ENCODE measurements at places on chromosomes 3 and 15. TPM values are rescaled to one million over a fixed set of nuclear protein-coding genes. Genes with fewer than 3 reads are reported as not detected.

DNA sequence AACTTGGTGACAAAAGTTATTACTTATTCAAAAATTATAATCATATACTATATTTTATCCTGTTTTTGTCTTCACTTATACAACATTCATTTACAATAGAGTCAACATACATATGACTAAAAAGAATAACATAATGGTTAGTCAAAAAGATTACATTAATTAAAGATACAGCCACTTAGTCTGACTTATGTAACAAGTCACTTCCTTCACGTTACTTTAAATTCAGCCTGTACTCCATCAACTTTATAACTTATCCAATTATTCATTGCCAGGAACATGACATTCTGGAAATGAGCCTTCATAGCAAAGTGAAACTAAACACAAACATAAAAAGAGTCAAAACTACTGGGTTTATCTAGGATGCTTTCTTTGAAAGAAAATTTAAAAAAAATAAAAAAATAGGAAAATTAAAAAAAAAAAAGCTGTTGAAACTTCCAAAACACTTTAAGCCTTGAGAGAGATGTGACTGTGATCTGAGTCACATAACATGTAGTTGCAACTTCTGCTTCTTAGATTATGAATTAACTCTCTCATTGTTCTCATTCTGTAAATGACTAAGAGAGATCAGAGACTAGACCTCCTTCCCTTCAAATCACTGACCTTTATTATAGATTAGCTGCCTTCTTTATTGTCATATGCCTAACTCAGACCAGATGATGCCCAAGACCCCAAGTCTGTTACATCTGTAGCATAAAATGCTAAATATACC lies 107.8 kb downstream of the MYRIP start:
- no peak for DNase-seq
- H3K36me3 ChIP-seq, result no peaks in the 10 kb centered on the region
- peaks cover 2% of the 10 kb centered on the region for H3K4me1 ChIP-seq
- H3K27ac ChIP-seq, result no peak overlapping the region

- H3K27me3 ChIP-seq, result no peaks in the 10 kb centered on the region
- no peak overlapping the region for H3K4me3 ChIP-seq
- no peak for DNase-seq
- no peak overlapping the region for H3K27ac ChIP-seq
- H3K36me3 ChIP-seq, result peaks cover 3% of the 10 kb centered on the region
- H3K4me1 ChIP-seq, result peaks cover 26% of the 10 kb centered on the region
Measured at GRCh38 chr3:42022355-42022754, 60.5 kb upstream of the ULK4 start.

DNA sequence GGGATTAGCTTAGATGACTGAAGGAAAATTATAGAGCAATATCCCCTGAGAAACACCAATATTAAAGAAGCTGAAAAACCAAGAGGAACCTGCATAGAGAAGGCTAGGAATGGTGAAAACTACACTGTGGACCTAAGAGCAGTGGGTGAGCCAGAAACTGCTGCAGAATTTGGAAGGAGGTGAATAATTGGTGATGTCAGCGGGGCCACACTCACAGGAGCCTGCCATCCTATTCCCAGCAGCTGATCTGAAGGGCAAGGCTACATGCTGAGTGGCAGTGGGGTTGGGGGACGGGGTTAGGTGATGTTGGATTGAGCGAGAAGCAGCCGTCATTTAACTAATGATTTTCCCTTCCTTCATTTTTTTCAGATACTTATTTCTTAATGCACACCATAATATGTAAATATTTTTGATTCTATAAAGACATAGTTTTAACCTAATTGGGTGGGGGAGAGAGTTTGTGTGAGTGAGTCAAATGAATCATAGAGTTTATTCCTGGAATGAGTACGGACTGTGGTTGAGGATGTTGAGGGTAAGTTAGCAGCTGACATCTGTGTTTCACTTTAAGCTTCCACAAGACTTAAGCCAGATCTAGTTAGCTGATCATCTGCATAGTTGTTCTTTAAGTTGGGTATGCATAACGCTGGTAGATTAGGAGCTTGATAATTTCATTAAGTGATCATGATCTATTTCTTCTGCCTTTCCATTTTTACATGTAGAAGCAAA lies 222.8 kb downstream of the PTPRG start:
- no peak for DNase-seq
- no peak overlapping the region for H3K4me3 ChIP-seq
- no peaks in the 10 kb centered on the region for H3K4me1 ChIP-seq
- H3K27ac ChIP-seq, result no peak overlapping the region

GRCh38 chr3:87422333-87422732 lies 145.9 kb upstream of the POU1F1 start:
- H3K27me3 ChIP-seq, result no peaks in the 10 kb centered on the region
- H3K4me1 ChIP-seq, result no peaks in the 10 kb centered on the region
- H3K36me3 ChIP-seq, result no peaks in the 10 kb centered on the region

DNA sequence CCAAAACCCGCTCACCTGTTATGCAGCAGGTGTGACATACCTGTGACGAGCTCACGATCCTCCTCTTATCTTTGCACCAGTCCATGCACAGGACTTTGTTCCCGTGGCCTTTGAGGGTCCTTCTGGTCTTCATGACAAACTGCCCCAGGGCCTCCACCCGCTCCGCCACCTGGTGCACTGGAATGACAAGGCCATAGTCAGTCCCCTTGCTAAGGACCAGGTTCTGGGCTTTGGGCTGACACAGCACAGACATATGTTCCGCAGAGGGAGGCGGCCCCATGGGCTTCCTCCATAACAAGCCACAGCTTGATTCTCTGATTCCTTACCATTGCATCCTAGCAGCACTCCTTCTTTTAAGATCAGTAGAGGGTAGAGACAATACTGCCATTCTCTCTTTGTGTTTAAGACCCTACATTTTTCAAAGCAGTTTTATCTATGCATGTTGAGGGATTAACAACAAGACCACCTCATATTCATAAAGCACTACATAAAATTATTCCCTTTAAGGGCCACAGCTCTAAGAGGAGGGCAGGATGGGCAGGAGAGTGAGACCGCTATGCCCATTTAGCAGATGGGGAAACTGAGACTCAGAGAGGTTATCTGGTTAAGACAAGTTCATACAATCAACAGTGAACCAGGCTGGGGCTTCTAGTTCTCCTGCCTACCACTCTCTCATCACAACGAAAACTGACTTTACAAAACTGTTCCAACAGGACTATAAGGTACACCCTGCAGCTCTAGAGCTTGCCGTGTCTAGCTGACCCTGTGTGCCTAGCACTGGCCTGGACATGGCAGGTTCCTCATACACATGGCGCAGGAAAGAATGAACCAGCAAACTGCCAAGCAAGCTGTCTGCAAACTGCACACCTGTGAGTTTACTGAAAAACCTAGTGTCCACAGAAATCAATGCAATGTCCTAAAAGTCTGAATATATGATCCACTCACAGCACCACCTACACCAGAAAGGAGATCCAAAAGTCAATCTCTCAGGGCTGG lies 37.0 kb downstream of the GNB5 start:
- DNase-seq, result no peak
- H3K4me1 ChIP-seq, result peaks cover 8% of the 10 kb centered on the region
- no peak overlapping the region for H3K4me3 ChIP-seq
- H3K27ac ChIP-seq, result no peak overlapping the region

- H3K27me3 ChIP-seq, result peaks cover 2% of the 10 kb centered on the region
- H3K36me3 ChIP-seq, result no peaks in the 10 kb centered on the region
- no peak overlapping the region for H3K4me3 ChIP-seq
- H3K27ac ChIP-seq, result no peak overlapping the region
Measured at GRCh38 chr15:57545995-57546394, 45.7 kb upstream of the MYZAP start.

- no peaks in the 10 kb centered on the region for H3K27me3 ChIP-seq
- DNase-seq, result no peak
- no peak overlapping the region for H3K4me3 ChIP-seq
- peaks cover 41% of the 10 kb centered on the region for H3K36me3 ChIP-seq
Measured at GRCh38 chr3:69181592-69182211, 59.3 kb upstream of the LMOD3 start.

DNA sequence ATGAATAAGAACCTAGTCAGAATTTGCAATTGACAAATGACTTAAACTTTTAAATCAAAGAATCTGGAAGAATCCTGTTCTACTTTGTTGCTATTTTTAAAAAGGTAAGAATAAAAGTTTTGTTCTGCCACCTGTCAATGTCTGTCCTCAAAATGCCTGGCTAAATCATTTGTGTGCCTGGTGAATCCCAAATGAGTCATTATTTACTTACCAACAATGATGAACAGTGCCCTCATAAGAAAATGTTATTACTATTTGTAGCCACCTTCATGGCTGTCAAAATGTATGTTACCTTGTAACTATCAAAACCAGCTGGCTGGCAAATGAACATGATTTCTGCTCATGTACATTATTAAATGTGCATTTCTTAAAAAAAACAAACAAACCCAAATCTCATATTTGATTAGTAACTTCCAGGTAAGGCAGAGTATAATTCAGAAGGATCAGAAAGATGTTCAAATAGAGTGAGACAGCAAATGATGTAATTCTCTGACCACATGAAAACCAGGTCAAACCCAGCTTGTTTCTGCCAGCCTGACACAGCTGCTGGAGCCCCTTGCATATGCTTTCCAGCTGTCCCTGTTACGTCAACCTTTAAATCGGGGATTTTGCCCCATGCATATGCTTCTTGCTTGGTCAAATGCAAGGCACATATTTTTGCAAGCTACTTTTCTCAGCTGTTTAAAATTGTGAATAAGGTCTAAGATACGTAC lies 137.9 kb downstream of the SSR3 start:
- H3K4me3 ChIP-seq, result no peak overlapping the region
- no peaks in the 10 kb centered on the region for H3K4me1 ChIP-seq
- H3K27ac ChIP-seq, result no peak overlapping the region
- peaks cover 12% of the 10 kb centered on the region for H3K27me3 ChIP-seq

DNA sequence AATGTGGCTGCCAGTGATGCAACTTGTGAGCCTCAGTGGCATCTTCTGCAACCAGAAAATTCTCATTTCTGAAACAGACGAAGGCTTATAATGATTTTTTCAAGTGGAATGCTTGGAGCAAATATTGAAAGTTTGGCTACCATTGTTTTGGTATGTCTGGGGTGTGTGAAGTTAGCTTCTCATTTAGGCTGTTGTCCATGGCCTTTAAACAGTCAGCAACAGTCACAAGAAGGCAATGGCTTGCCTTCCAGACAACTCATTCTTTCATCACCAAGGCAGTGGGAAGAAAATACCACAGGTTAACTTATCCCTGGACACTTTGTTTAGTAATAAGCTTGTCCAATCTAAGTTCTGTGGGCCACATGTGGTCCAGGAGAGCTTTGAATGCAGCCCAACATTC lies 4.7 kb upstream of the BNC1 start:
- no peak overlapping the region for H3K4me3 ChIP-seq
- no peak for DNase-seq
- H3K27ac ChIP-seq, result no peak overlapping the region
- H3K4me1 ChIP-seq, result no peaks in the 10 kb centered on the region

GRCh38 chr3:179956416-179956830 lies 80.3 kb downstream of the PEX5L start:
- H3K36me3 ChIP-seq, result peaks cover 4% of the 10 kb centered on the region
- peaks cover 13% of the 10 kb centered on the region for H3K4me1 ChIP-seq
- DNase-seq, result peak; percentile 26
- H3K27me3 ChIP-seq, result peaks cover 17% of the 10 kb centered on the region

- H3K4me3 ChIP-seq, result no peak overlapping the region
- no peaks in the 10 kb centered on the region for H3K36me3 ChIP-seq
- no peak overlapping the region for H3K27ac ChIP-seq
- peaks cover 8% of the 10 kb centered on the region for H3K27me3 ChIP-seq
Measured at GRCh38 chr3:27679691-27680090, 42.4 kb downstream of the EOMES start.

- H3K27me3 ChIP-seq, result peaks cover 6% of the 10 kb centered on the region
- no peak overlapping the region for H3K27ac ChIP-seq
- no peak overlapping the region for H3K4me3 ChIP-seq
- H3K36me3 ChIP-seq, result no peaks in the 10 kb centered on the region
- DNase-seq, result no peak
Measured at GRCh38 chr3:140093742-140094141, 158.8 kb downstream of the CLSTN2 start.

- H3K36me3 ChIP-seq, result peaks cover 29% of the 10 kb centered on the region
- H3K27ac ChIP-seq, result no peak overlapping the region
- H3K4me1 ChIP-seq, result peaks cover 45% of the 10 kb centered on the region
- H3K4me3 ChIP-seq, result no peak overlapping the region
Measured at GRCh38 chr3:60013241-60013640, 963.4 kb upstream of the CFAP20DC start.

DNA sequence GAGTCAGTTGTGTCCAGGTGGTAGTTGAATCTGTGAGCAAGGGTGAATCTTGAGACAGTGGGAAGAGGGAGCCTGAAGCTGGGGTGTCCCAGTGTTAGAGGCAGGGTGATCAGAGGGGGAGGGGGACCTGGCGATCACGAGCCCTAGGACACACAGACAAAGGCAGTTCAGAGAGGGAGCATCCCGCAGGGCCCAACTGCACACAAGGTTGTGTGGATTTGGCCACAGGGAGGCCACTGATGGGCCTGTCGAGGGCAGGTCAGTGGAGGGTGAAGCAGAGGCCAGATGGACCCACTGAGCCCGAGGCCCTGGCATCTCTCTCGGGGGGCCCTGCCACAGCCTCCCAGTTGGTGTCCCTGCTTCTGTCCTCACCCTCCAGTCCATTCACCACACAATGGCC lies 48.6 kb upstream of the SMAD6 start:
- no peak overlapping the region for H3K27ac ChIP-seq
- H3K27me3 ChIP-seq, result peaks cover 3% of the 10 kb centered on the region
- no peaks in the 10 kb centered on the region for H3K36me3 ChIP-seq
- peaks cover 10% of the 10 kb centered on the region for H3K4me1 ChIP-seq
- no peak for DNase-seq

DNA sequence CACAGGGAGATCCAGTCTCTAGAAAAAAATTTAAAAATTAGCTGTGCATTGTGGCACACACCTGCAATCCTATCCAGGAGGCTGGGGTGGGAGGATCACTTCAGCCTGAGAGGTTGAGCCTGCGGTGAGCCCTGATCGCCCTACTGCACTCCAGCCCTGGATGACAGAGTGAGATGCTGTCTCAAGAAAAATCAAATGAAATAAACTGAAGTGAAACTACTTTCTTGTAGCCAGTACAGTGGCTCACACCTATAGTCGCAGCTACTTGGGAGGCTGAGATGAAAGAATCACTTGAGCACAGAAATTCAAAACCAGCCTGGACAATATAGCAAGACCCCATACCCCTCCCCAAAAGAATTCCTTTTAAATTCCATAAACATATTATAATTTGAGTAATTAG lies 35.4 kb downstream of the SMARCC1 start:
- no peak overlapping the region for H3K27ac ChIP-seq
- no peak overlapping the region for H3K4me3 ChIP-seq
- H3K4me1 ChIP-seq, result peaks cover 4% of the 10 kb centered on the region
- H3K36me3 ChIP-seq, result peaks cover 18% of the 10 kb centered on the region
- no peaks in the 10 kb centered on the region for H3K27me3 ChIP-seq

The NOP10 gene
- 143 TPM for total RNA-seq

The GOLGA8M gene
- 11.3 TPM for total RNA-seq

The TRH gene
- total RNA-seq, result not detected

The MNS1 gene
- total RNA-seq, result 0.80 TPM

The IL17RE gene
- total RNA-seq, result 0.94 TPM

The GP5 gene
- total RNA-seq, result 2.3 TPM

The GPR62 gene
- not detected for total RNA-seq

All from activated naive CD8-positive, alpha-beta T cell treated with anti-CD3 and anti-CD28 coated beads, Interleukin-2, amount 10 ng/mL, durations not matched to agents 7 days and 5 days (primary cell).